ENCODE measurements at places on chromosomes 6 and 20. TPM values are rescaled to one million over a fixed set of nuclear protein-coding genes. Genes with fewer than 3 reads are reported as not detected.

SAMD10 gene
- total RNA-seq = 0.47 TPM

DNA sequence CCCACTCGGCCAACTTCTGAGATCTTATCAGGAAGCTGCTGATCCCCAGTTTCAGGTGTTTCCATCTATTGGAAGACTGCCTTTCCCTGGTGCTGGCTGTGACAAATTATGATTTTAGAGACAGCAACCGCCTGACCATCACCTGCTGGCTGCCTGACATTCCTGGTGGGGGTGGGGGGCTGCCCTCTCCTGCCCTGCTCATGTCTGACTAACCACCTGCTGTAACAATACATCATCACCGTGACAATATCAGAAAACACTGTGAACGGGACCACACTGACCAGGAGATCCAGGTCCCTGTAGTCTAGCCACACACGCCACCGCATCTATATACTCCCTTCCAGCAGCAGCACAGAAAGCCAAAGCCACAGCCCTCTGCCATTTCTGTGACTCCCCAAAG, 537.5 kb downstream of the QKI start:
- no peak for DNase-seq
- H3K4me1 ChIP-seq = peaks cover 16% of the 10 kb centered on the region
- no peaks in the 10 kb centered on the region for H3K27me3 ChIP-seq
- H3K4me3 ChIP-seq = no peak overlapping the region

DNA sequence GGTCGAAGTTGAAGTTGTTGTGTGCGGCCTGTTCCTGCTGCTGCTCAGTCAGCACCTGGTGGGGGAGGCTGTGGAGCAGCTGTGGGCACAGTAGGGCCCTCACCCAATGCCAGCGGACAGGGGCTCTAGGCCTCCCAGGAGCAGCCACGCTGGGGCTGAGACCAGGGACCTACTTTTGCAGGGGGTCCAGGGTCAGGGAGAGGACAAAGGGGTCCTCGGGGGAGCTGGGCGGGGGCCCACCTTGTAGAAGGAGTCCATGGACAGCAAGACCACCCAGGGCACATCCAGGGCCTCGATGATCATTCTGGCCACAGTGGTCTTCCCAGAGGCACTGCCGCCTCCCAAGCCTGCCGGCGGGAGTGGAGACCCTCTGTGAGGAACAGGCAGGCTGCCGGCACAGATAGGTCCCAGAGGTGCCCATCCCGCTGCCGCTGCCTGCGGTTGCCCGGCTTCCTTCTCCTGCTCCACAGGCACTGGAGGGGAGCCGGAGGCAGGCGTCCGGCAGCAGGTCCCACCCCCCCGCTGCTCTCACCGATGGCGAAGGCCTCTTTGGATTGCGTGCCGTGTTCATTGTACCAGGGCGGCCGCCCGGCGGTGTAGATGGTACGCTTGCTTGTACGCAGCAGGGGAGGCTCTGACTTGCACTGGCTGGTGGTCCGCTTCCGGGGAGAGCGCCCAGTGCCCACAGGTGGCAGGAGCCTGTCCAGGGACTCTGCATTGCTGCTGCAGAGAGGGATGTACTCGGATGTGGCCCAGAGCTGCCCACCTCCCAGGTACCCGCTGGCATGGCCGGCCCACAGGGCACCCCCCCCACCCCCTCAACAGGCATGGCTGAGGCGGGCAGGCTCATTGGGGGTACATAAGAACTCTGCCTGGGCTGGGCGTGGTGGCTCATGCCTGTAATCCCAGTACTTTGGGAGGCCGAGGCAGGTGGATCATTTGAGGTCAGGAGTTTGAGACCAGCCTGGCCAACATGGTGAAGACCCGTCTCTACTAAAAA, 10.0 kb downstream of the UCKL1 start:
- H3K27ac ChIP-seq = no peak overlapping the region
- DNase-seq = no peak
- H3K4me1 ChIP-seq = peaks cover 9% of the 10 kb centered on the region
- peaks cover 58% of the 10 kb centered on the region for H3K36me3 ChIP-seq

- no peak overlapping the region for H3K27ac ChIP-seq
- no peak overlapping the region for H3K4me3 ChIP-seq
- H3K27me3 ChIP-seq = no peaks in the 10 kb centered on the region
- no peak for DNase-seq
- peaks cover 10% of the 10 kb centered on the region for H3K4me1 ChIP-seq
These were observed 50.1 kb downstream of the CARMIL1 start for GRCh38 chr6:25329161-25329817.

DNA sequence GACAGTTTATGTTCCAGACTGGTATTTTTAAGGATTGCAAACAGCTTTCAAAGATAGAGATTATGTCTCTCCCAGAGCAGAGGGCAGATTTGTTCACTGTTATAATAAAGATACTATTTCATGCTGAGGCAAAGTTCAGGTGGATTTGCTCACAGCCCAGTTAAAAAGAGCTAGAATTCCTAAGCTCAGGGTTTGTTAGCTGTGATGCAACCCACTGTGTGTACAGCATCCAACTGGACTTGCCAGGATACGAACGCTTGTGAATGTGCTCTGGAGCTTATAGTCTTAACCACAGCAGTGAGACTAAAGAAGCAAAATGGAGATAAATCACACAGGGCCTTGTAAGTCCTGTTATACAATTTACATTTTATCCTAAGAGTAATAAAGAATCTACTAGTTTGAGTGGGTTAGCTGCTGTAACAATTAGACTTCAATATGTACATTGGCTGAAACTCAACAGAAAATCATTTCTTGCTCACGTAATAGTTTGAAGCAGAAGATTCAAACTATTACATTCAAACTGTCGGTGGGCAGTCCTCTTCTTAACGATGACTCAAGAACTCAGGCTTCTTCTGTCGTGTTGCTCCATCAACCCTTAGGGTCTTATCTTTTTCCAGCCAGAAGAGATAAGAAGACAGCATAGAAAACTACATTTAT, 204.0 kb upstream of the PLN start:
- H3K27me3 ChIP-seq = no peaks in the 10 kb centered on the region
- H3K36me3 ChIP-seq = no peaks in the 10 kb centered on the region
- H3K4me1 ChIP-seq = no peaks in the 10 kb centered on the region
- H3K27ac ChIP-seq = no peak overlapping the region

BTN1A1 gene
- total RNA-seq = not detected

LHFPL5 gene
- not detected for total RNA-seq

Measured in SJSA1 (cell line).